ENCODE measurements at places on chromosomes 7 and 10.

DNA sequence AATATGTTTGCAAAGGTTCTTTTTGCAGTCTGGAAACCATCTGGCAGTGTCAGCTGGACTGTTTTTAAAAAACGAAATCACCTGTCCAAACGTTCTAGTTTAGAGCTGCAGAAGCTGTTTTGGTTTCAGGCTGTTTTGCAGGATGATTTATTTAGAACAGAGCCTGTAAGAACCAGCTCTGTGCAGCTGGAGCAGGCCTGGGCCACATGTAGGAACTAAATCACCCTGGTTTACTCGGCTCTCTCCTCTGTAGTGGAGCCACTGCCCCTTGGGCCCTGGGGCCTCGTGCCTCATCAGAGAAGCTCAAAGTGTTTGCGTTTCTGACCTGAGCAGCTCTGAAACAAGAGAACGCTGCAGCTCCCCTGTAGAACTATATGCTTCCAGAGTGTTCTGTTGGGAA lies 142.5 kb downstream of the ACTR3B start:
- no peak for DNase-seq

DNA sequence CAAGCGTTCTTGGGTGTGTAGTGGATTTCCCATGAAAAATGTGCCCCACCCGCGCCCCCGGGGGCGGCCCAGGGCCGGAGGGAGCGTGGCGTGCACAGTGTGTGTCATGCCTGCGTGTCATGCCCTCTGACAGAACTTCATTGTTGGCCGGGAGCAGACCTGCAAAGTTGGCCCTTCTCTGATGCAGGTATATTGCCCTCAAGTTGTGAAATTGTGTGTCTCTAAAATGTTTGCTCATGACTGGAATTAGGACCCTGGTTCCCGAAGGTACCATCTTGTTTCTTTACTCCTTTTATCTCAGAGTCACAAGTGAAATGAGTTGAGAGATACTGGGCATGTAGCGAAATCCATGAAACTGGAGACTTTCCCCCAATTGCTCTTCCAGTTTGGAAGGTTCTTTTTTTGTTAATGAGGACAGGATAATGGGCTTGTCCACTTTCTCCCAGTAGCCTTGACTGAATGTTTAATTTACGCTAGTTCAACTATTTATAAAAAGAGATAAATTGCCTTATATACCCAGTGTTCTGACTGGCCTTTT lies 26.2 kb downstream of the ADK start:
- DNase-seq: peak; percentile 68

DNA sequence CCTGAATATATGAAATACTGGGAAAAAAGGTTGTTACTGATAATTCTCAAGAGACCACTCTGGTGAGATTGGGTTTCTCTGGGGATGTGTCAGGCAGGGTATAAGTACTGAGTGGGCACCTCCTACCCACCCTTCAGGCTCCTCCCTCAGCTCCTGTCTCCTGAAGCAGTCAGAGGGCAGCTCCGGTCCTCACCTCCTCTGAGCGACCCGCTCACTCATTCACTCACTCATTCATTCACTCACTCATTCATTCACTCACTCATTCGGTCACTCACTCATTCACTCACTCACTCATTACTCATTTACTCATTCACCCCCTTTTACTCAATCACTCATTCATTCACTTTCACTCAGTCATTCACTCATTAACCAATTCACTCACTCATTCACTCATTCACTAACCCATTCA lies 6.9 kb upstream of the PFKP start:
- no peak for DNase-seq

DNA sequence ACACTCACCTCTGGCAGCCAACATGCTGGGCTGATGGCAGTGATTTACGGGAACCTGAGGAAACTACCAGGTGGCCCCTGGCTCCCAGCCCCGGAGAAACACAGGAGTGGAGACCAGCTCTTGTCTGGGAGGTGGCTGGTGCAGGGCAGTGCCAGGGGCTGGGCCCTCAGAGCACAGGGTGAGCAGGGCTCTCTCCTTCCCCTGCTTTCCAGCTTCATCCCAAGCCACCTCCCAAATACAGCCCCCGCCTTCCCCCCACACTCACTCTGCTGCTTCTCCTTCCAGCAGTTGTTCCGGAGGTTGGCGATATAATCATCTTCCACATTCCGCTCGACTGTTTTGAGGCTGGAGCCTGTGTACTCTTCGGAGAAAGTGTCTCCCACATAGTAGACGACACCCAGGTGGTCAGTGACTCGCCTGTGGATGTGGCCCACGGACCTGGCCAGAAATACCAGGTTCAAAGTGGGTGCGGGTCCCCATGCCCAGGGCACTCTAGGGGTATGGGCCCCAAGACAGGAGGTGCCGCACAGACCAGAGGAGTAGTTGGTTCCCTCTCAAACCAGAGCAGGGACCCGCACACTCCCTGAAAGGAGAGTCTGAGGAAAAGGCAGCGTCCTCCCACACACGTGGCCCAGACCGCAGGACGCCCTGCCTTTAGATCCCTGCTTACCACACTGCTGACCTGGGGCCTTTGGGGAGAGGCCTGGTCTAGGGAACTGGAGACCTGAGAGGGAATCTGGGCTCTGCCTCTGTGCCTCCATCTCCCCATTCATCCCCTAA lies 18.3 kb downstream of the DNAJB12 start:
- DNase-seq: peak; percentile 37

DNA sequence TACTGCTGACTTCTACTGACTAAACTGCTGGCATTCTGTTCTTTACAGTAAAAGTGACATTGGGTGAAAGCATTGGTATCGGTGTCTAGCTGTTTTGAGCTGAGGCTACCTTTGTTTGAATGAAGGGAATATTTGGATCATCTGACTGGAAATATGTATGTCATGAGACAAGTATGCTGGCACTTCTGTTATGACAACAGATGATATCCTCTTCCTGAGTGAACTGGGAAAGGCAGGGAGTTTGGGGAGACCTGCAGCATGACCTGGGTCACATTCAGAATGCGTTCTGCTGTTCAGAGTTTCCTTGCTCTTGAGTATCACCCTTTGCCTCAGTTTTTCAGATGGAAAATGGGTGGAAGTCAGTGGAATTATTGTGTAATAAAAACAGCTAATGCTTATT lies 81.8 kb downstream of the PLCE1 start:
- DNase-seq: no peak

DNA sequence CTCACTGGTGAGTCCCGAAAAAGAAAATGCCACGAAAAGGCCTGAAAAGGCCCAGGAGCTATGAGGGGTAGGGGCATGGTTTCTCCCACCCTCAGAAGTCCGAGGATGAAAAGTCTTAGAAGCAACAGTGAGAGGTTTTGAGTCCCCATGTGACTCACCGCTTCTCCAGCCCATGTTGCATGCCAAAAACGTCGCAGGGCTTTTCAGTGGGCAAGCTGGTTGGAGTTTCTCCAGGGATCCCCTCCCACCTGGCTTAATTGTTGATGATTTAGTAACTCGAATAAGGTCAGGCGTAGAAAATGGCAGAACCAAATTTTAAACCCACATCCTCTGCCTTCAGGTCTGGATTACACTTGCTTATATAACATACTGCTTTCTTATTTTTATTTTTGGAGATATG lies 96.3 kb upstream of the ARMC3 start:
- DNase-seq: no peak

- DNase-seq: no peak
Observed at GRCh38 chr10:127845756-127846155, 47.0 kb downstream of the CLRN3 start.

GRCh38 chr10:105844241-105844640 lies 1203.2 kb downstream of the SORCS3 start:
- no peak for DNase-seq

- no peak for DNase-seq
Observed at GRCh38 chr7:9083837-9084236, 650.4 kb downstream of the NXPH1 start.

- DNase-seq: no peak
Observed at GRCh38 chr7:156772725-156773124, 120.3 kb downstream of the LMBR1 start.
